ENCODE measurements at places on chromosomes 6 and 20. TPM values are rescaled to one million over a fixed set of nuclear protein-coding genes. Genes with fewer than 3 reads are reported as not detected.

The ADGB gene
- total RNA-seq: not detected

The KIF6 gene
- total RNA-seq: not detected

The PDE10A gene
- total RNA-seq: 15.8 TPM

The HTR1E gene
- not detected for total RNA-seq

- DNase-seq: peak; percentile 38
Observed at GRCh38 chr20:3980260-3981131, 34.9 kb downstream of the RNF24 start.

- no peak for DNase-seq
Observed at GRCh38 chr20:63792866-63793265, 38.2 kb downstream of the ZBTB46 start.

- DNase-seq: no peak
Observed at GRCh38 chr20:41179961-41180360, 42.6 kb downstream of the PLCG1 start.
